Activated CD4-positive, alpha-beta T cell treated with anti-CD3 and anti-CD28 coated beads for 24 hours (primary cell): ENCODE measurements at places on chromosomes 4 and X.

- no peak for DNase-seq
These were observed 31.7 kb downstream of the SCML1 start for GRCh38 chrX:17768997-17769396.

DNA sequence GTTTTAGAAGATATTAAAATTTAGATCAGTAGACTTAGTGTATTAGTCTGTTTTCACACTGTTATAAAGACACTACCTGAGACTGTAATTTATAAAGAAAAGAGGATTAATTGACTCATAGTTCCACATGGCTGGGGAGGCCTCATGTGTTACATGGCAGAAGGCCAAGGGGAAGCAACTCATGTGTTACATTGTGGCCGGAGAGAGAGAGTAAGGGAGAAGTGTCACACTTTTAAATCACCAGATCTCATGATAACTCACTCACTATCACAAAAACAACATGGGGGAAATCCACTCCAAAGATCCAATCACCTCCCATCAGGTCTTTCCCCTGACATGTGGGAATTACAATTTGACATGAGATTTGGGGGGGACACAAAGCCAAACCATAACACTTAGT is 1159.7 kb upstream of the PCDH7 start:
- DNase-seq = no peak

- DNase-seq = no peak
These were observed 22.6 kb upstream of the EGF start for GRCh38 chr4:109890076-109890475.

DNA sequence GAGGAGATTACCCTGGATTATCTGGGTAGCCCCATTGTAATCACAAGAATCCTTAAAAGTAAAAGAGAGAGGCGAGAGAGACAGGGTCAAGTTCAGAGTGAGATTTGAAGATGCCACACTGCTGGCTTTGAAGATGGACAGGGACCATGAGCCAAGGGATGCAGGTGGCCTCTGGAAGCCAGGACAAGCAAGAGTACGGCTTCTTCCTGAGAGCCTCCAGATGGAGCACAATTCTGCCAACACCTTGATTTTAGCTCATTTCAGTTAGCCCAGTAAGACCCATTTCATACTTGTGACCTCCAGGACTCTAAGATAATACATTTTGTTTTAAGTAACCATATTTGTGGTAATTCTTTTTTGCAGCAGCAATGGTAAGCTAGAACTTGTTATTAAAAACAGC is 120.3 kb downstream of the GPM6A start:
- DNase-seq = no peak

GRCh38 chrX:56228914-56229313 is 3.2 kb upstream of the KLF8 start:
- DNase-seq = no peak
